ENCODE measurements at places on chromosomes 16 and 17.

DNA sequence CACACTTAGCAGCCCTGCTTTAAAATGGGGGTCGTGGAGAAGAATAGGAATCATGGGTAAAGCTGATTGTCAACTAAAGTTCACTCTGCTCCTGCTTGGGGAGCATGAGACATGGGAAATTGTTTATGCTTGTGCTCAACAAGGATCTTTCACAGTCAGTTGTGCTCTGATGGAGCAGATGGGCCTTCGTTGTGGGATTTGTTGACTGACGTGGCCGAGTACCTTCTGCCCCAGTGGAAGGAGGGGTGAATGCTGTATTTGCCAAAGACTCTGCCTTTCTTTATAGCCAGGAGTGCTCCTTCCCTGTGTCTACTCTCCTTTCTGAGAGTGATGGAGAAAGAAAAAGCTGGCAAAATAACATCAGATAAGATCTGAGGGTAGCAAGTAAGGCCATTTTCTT, 11.4 kb downstream of the ARSG start:
- DNase-seq: peak; percentile 10

GRCh38 chr17:8282345-8282744, 6.1 kb upstream of the RANGRF start:
- DNase-seq: no peak

DNA sequence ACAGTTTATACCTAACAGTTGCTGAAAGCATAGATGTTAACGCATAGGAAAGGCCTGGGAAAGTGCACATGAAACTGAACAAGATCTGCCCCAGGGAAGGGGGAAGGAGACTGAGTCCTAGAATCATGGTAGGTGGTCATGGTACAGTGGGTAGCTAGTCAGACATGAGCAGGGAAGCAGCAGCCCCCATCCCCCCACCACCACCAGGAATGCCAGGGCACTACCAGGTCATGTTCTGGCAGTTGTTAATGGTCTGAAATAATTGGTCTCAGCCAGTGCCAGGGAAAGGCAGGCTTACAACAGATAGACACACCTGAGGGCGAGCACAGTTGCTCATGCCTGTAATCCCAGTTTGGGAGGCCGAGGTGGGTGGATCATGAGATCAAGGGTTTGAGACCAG, 185.2 kb downstream of the CPPED1 start:
- no peak for DNase-seq

DNA sequence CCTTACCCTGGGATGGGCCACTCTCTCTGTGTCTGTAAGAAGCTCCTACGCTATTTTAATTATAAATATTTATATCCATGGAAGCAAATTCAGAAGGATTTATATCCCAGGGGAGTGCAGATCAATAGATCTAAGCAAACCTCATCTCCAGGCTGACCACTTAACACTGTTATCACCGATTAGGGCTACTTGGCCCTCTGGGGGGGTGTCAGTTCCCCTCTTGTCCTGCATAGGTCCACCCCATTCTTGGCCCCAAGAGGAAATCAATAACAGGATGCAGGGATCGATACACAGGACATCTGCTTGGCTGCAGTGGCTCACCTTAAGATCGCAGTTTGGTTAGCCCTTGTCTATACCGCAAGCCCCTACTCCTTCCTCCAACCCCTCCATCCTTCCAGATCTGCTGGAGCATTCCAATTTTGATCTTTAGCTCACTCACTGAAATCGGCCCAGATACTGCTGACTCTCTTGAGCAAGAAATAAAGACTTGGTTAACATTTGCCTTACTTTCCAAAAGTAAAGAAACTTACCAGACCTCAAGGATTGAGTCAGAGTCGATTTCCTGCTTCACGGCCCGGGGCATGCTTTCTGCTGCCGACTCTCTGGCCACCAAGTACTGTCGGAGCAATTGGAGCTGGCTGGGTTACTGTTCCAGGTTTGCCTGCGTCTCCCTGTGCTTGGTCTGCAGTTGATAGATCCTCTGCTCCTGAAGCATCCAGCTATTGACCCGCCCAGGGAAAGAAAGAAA, 112.3 kb upstream of the PMFBP1 start:
- no peak for DNase-seq

- peak; percentile 2 for DNase-seq
Measured at GRCh38 chr17:7294614-7295153, at the start of gene YBX2. YBX2 (minus strand) TSS chr17:7294639; CDS start chr17:7294500, 139 bp downstream.

GRCh38 chr16:61831351-61831917, 204.8 kb downstream of the CDH8 start:
- no peak for DNase-seq

- DNase-seq: peak; percentile 24
Measured at GRCh38 chr16:85057948-85058347, 30.4 kb downstream of the KIAA0513 start.

DNA sequence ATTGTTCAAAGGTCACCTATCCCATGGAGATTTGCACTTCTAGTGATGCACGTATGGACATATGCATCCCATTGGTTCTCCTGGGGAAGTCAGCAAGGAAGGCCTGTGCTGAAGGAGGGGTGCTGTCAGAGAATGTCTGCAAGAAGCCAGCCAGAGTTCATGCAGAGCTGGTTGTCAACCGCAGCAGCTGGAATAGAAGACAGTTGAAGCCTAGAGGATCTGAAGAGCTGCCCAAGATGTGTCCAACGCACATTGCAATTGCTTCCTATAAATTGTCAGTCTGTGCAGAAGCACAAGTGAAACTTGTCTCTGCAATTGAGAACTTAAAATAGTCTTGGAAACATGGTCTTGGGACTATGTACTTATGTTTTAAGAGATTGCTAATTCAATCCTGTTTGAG, 82.1 kb upstream of the CNTNAP4 start:
- no peak for DNase-seq

DNA sequence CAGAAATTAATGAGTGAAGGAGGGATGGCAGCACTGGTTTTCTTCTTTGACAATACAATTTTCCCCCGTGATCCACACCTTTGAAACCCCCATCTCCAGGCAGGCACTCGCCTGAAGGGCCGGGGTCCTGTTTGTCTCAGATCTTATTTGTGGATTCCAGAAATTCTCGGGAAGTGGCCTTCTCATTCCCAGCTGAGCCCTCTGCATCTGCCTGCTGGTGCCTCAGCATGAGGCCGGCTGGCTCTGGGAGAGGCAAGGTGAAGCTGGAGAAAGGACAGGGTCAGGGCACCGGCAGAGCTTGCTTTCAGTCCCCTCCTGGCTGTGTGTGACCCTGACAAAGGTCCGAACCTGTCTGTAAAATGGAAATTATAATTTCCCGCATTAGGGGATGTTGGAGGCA, 35.8 kb upstream of the C1QL1 start:
- DNase-seq: no peak

GRCh38 chr16:67847064-67847861, at the start of gene CENPT:
CENPT (minus strand) TSS chr16:67847693; CDS start chr16:67833859, 13,834 bp downstream.
- no peak for DNase-seq

GRCh38 chr17:9865586-9865985, 39.5 kb downstream of the RCVRN start:
- DNase-seq: no peak

DNA sequence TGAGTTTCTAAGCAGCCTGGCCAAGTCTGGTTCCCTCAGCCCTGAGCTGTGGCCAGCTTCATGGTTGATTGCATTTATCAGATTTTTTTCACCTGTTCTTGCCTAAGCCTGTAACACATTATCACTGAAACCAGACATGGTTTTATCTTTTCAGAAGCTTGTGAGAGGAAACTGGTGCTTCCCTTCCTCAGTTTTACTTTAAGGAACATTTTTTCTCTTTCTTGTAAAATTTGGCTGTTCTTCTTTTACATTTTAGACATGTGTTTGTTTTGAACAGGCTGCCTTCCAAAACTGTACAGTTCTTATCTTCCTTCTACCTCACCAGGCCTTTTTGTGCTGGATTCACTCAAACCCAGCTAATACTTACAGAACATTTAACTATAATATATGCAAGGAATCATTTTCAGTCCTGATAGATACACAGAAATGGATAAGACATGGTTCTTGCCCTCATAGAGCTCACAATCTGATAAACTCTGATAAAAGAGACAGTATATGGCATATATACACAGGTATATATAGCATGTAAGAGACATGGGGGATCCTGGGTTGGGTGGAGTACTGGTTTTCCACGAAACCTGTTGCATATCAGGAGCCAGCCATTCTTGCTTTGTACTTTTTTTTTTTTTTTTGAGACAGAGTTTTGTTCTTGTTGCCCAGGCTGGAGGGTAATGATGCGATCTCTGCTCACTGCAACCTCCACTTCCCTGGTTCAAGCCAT, 44.5 kb downstream of the ZNRF1 start:
- no peak for DNase-seq

- DNase-seq: no peak
Measured at GRCh38 chr16:28587386-28587785, 9.5 kb downstream of the SULT1A2 start.

GRCh38 chr16:89412811-89413210, 77.5 kb downstream of the ANKRD11 start:
- DNase-seq: no peak

GRCh38 chr16:24955975-24956731, 59.0 kb downstream of the ARHGAP17 start:
- no peak for DNase-seq

GRCh38 chr17:71464751-71465150, 656.1 kb upstream of the SOX9 start:
- DNase-seq: no peak

GRCh38 chr16:65066651-65067050, 55.2 kb downstream of the CDH11 start:
- no peak for DNase-seq

- DNase-seq: no peak
Measured at GRCh38 chr17:59558953-59559352, 6.5 kb upstream of the DHX40 start.

- DNase-seq: no peak
Measured at GRCh38 chr16:53370827-53371226, 63.4 kb upstream of the RBL2 start.

DNA sequence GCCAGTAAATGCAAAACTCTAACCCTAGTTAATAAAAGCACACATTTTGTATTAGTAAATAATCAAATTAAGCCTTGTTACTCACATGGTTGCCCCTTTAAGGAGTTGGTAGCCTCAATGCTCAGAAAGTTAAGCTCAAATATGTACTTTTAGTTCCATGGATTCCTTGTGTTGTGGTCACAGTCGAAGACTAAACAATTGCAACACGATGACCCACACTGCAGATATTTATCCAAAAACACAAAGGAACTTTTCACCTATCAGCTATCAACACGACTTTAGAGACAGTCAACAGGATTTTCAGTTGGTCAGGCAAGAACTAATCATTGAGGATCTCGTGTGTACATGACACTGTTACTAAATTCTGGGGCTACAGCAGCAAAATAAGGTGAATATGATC, 47.4 kb upstream of the NUDT7 start:
- DNase-seq: no peak

GRCh38 chr16:81296631-81297030, 18.1 kb upstream of the GAN start:
- no peak for DNase-seq

DNA sequence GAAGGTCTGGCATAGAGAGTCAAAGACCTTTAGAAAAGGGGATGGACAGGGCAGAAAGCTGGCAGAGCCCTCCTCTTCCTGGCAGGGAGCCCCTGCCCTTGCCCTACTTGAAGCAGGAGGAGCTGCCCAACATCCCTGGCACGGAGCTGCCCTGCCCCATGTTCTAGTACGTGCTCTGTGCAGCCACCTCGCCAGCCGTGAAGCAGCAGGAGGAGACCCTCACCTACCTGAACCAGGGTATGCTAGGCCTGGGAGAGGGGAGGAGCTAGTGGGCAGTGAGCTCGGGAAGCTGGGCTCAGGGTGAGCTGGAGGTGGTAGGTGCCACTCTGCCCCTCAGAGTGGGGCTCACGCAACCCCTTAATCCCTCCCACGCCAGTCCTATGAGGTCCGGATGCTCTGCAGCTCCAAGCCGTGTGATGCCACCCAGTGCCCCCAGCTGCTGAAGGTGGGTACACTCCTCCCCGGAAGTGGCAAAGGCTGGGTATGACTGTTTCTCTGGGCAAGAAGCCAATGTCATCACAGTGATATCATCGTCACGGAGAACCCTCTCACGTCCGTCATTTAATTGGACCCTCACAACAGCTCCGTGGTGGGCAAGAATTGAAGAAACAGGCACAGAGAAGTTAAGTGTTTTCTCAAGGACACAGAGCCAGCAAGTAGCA, 12.7 kb upstream of the STAC2 start:
- DNase-seq: peak; percentile 50

DNA sequence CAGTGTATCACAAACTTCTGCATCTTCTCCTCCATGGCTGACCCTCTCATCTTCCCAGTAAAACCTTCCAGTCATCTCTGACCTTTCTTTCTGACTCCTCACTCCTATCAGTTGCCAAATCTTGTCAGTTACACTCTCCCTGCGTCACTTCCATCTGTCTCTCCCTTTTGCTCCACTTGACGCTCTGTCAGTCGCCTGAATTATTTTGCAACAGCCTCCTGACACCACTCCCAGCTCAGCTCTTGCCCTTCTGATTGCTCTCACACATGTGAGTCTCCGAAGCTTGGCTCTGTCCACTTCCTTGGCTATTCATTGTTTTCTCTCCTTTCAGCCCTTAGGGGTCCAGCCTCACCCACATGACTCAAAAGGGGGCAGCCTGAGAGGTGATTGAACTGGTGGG, 27.7 kb downstream of the DHRS7C start:
- no peak for DNase-seq
